Stomach (tissue), 19 donors: ENCODE measurements at places on chromosomes 3 and 15. TPM values are rescaled to one million over a fixed set of nuclear protein-coding genes. Genes with fewer than 3 reads are reported as not detected.

CNTN3 gene
- polyA plus RNA-seq = 0.76 TPM

DNA sequence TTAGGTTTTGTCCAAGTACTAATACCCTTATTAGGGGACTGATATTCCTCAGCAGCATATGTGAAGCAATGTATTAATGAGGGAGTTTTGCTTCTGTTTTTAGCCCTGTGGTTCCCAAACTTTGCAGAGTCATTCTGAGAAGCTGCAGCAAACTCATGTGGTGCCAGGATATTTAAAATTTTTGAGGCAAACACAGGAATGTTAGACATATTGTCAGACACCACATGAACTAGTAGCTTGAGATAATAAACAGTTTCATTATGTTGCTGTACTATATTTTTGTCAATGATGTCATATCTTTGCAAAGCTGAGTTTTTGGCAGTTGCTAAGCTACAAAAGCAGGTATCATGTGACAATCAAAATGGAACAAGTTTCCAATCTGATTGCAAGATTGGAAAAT, 36.6 kb downstream of the ATP6V1A start:
- H3K4me1 ChIP-seq = peaks cover 12% of the 10 kb centered on the region
- peaks cover 52% of the 10 kb centered on the region for H3K36me3 ChIP-seq
- H3K4me3 ChIP-seq = no peak overlapping the region
- no peak overlapping the region for H3K27ac ChIP-seq
- no peaks in the 10 kb centered on the region for H3K27me3 ChIP-seq
- DNase-seq = peak; percentile 17

ATP13A5 gene
- polyA plus RNA-seq = not detected

GRCh38 chr15:78207641-78208340, 26.6 kb downstream of the ACSBG1 start:
- DNase-seq = no peak
- no peaks in the 10 kb centered on the region for H3K36me3 ChIP-seq
- peaks cover 18% of the 10 kb centered on the region for H3K4me1 ChIP-seq
- H3K27me3 ChIP-seq = no peaks in the 10 kb centered on the region
- no peak overlapping the region for H3K4me3 ChIP-seq

DNA sequence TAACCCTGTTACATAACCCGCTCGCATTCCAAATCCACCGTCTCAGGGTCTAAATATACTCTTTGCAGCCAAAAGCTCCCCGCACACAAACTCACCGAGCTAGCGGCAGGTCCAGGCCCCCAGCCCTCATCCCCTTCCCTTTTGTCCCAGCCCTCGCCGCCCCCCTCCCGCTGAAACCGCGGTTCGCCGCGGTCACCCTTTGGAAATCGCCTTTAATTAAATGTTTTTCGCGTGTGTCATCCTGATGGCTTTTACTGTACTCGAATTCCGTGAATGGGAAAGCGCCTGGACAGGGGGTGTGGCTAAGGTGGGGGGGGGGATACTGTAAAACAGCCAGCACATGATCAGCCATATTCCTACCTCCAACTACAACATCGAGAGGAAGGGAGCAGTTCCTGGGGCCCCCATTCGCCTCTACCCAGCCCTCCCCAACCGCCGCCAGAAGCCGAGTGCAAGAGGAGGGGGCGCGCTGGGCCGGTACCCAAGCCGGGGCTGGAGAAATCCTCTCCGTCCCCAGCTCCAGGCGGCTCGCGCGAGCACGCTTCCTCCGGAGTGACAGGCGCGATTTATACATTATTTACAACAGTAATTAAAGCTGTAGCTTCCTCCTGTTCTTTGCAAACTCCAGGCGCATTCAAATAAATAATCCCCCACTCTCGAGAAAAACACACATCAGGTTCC, 1.7 kb downstream of the RORA start:
- H3K4me1 ChIP-seq = peaks cover 35% of the 10 kb centered on the region
- peak; percentile 75 for DNase-seq
- no peaks in the 10 kb centered on the region for H3K36me3 ChIP-seq
- H3K27ac ChIP-seq = peak overlapping the region; percentile 72
- peaks cover 48% of the 10 kb centered on the region for H3K27me3 ChIP-seq

DNA sequence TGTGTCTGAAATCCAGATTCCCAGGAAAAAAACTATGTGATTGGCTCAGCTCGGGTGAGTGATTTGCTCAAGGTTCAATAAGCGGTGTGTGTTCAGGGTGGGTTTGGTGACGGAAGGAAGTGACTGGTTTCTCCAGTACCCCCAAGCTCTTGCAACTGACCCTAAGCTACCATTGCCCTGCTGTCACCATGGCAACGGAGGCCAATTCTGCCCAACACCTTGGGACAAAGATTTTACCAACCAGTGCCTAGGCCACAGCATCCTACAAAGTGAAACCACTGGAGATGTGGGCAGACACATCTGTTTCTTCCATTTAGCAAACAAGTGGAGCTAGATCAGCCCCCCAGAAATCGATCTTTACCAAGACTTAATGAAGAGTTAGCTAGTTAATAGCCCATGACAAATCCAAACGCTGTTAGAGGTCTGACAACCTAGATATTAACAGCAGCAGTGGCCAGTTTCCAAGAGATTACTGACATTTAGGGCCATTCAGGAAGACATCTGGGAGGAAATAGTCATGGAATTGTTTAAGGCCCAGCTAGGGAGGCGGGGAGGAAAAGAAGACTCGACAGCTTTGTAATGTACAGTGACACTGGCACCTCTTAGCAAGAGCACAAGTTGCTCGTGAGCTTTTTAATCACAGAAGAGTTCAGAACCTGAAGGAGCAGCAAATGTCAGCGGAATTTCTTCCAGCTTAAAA, 195.9 kb downstream of the SLCO3A1 start:
- H3K4me1 ChIP-seq = peaks cover 12% of the 10 kb centered on the region

DNA sequence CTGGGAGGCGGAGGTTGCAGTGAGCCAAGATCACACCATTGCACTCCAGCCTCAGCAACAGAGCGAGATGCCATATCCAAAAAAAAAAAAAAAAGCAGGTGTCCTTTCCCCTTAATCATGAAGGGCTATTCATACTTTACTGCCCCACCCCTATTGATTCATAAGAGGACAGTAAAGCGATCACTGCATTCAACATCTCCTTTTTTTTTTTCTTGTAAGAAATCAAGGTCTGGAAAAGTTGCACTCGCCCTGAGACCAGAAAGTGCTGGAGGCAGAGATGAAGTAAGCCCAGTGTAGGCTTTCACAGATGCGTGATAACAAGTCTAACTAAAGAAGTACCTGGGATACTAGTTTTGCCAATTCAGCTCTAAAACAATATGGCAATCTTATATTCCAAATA, 24.2 kb downstream of the B3GNT5 start:
- no peaks in the 10 kb centered on the region for H3K36me3 ChIP-seq
- no peaks in the 10 kb centered on the region for H3K27me3 ChIP-seq
- peaks cover 5% of the 10 kb centered on the region for H3K4me1 ChIP-seq
- H3K27ac ChIP-seq = no peak overlapping the region
- no peak overlapping the region for H3K4me3 ChIP-seq

CD96 gene
- polyA plus RNA-seq = 0.19 TPM

CBLB gene
- 8.9 TPM for polyA plus RNA-seq

DNA sequence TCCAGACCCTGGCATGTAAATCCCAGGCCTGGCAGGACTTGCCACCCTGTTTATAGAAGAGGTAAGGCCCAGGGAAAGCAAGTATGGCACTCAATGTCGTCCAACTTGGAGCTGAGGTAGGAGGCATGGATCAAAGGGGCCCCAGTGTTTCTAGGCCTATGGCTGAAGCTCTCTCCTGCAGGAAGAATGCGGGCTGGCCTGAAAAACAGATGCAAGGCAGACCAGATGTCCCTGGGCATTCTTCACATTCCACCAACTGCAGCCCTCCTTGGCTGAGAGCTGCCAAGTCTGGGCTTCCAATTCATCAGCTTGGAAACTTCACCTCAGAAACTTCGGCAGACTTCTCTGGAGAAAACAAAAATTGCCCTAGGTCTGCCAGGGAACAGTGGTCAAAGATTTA, 22.2 kb downstream of the MESD start:
- H3K36me3 ChIP-seq = peaks cover 31% of the 10 kb centered on the region
- peak; percentile 43 for DNase-seq
- H3K4me1 ChIP-seq = no peaks in the 10 kb centered on the region
- no peaks in the 10 kb centered on the region for H3K27me3 ChIP-seq
- H3K27ac ChIP-seq = no peak overlapping the region
- no peak overlapping the region for H3K4me3 ChIP-seq

- peaks cover 6% of the 10 kb centered on the region for H3K4me1 ChIP-seq
- H3K4me3 ChIP-seq = no peak overlapping the region
Measured at GRCh38 chr15:64453689-64454037, 6.7 kb upstream of the ZNF609 start.

GRCh38 chr3:126913524-126913923, 69.4 kb upstream of the PLXNA1 start:
- no peak for DNase-seq
- no peaks in the 10 kb centered on the region for H3K4me1 ChIP-seq
- no peaks in the 10 kb centered on the region for H3K36me3 ChIP-seq
- no peak overlapping the region for H3K27ac ChIP-seq
- no peaks in the 10 kb centered on the region for H3K27me3 ChIP-seq

DNA sequence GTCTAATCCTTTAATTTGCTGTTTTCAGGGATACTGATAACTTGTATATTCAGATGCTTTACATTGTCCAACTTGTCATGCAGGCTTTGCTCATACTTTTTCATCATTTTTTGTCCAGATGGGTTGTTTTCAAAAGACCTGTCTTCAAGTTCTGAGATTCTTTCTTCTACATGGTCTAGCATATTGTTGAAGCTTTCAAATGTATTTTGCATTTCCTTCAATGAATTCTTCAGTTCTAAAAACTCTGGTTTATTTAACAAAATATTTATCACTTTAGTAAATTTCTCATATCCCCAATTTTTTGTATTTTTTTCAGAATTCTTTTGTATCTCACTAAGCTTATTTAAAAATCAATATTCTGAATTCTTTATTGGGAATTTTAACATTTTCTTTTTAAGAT, 388.3 kb upstream of the IL12A start:
- H3K27me3 ChIP-seq = no peaks in the 10 kb centered on the region
- no peaks in the 10 kb centered on the region for H3K4me1 ChIP-seq
- no peak overlapping the region for H3K27ac ChIP-seq
- DNase-seq = no peak
- H3K4me3 ChIP-seq = no peak overlapping the region
- no peaks in the 10 kb centered on the region for H3K36me3 ChIP-seq

DNA sequence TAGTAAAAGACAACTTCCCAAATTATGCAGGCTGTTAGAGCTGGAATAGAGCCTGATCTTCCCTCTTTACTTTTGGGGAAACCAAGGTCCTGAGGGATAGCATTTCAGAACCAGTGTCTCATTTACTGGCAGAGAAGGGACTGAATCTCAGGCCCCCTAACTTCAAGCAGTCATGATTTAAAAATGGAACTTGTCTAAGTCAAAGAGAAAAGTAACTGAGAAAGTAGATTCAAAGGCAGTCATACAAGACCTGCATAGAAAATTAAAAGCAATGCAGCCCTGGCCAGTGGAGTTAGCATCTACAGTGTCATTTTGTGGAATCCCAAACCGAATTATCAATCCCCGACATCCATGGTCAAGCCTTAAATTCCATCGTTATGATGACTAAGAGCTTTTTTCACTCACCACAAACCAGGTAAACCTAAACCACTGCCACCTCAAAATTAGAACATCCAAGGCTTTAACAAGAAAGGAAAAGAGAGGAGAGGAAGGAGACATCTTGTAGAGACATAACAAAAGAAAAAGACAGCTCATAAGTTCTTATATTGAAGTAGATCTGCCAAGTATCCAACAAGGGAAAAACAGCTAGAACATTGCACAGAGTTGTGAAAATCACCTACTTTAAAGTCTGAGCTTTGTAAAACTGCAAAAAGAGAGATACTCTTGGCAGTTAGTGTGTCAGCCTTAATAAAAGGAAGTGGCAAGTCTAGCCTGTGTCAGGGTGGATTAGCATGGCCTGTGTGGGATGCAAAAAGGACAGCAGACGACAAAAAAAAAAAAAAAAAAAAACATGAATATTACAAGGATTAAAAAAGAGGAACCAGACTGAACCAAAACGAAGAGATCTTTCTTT, 54.1 kb upstream of the CCR2 start:
- DNase-seq = no peak
- H3K4me1 ChIP-seq = no peaks in the 10 kb centered on the region
- no peak overlapping the region for H3K27ac ChIP-seq
- no peak overlapping the region for H3K4me3 ChIP-seq
- H3K27me3 ChIP-seq = no peaks in the 10 kb centered on the region
- no peaks in the 10 kb centered on the region for H3K36me3 ChIP-seq

- H3K4me1 ChIP-seq = no peaks in the 10 kb centered on the region
- DNase-seq = peak; percentile 20
- no peak overlapping the region for H3K4me3 ChIP-seq
- H3K27me3 ChIP-seq = no peaks in the 10 kb centered on the region
- peaks cover 13% of the 10 kb centered on the region for H3K36me3 ChIP-seq
- H3K27ac ChIP-seq = no peak overlapping the region
Measured at GRCh38 chr15:101676921-101677329, 24.7 kb upstream of the TM2D3 start.

DNA sequence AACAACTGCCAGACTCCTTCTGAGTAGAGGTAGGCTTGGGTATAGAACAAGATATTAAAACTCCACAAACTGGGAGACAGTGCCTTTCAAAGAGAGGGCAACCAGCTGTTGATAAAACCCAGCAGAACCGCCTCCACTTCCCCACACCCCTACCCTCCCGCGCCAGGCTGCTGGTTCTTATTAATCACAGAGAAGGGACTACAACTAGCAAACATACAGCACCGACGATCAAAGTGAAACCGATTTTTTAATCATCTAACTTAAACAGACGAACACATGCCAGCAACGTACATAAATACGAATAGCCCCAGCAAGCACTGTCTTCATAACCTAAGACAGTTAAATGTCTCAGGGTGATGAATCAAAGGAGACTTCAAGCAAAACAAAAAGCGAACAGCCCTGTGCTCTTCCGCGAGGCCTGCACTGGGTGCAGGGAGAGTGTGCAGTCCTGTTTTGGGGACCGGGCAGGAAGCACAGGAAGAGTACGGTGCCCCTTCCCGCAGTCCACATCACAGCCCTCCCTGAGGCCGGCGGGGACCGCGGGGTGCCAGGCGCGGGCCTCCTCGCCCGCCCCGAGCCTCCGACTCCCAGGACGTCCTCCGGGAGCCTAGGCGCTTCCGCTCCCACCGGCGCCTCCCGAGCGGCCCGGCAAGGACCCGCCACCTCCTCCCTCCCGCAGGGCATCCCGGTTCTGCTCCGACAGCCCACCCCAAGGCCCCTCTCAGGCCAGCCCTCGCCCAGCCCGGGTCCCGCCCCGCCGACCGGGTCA, 75.1 kb upstream of the VGLL4 start:
- peak; percentile 69 for DNase-seq
- H3K27ac ChIP-seq = peak overlapping the region; percentile 98
- peaks cover 5% of the 10 kb centered on the region for H3K4me1 ChIP-seq
- H3K36me3 ChIP-seq = no peaks in the 10 kb centered on the region
- no peaks in the 10 kb centered on the region for H3K27me3 ChIP-seq
- peak overlapping the region; percentile 84 for H3K4me3 ChIP-seq

DNA sequence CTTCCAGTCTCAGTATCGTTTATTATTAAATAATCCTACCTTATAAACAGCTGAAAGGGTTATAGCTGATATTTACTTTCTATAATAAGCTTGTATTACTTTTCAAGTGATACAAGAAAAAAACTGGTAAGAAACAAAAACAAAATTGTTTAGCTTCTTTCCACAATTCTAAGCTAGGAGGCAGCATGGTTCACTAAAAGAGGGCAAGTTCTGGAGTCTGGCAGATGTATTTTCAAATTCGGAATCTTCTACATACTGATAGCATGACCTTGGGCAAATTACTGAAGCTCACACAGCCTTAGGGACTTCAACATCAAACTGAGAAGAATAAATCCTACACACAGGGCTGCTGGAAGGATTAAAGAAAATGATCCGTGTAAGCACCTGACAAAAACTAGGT, 15.4 kb downstream of the C15orf62 start:
- peaks cover 56% of the 10 kb centered on the region for H3K4me1 ChIP-seq
- H3K27ac ChIP-seq = peak overlapping the region; percentile 81
- H3K36me3 ChIP-seq = no peaks in the 10 kb centered on the region

CCR1 gene
- 3.1 TPM for polyA plus RNA-seq

- no peaks in the 10 kb centered on the region for H3K4me1 ChIP-seq
- DNase-seq = no peak
- no peaks in the 10 kb centered on the region for H3K27me3 ChIP-seq
- H3K27ac ChIP-seq = no peak overlapping the region
- no peaks in the 10 kb centered on the region for H3K36me3 ChIP-seq
Measured at GRCh38 chr15:39034816-39035215, 470.2 kb upstream of the RASGRP1 start.
